ENCODE measurements at places on chromosomes 7 and 10.
A peak's percentile ranks its signal among the peaks of the same experiment; 100 is the strongest.

DNA sequence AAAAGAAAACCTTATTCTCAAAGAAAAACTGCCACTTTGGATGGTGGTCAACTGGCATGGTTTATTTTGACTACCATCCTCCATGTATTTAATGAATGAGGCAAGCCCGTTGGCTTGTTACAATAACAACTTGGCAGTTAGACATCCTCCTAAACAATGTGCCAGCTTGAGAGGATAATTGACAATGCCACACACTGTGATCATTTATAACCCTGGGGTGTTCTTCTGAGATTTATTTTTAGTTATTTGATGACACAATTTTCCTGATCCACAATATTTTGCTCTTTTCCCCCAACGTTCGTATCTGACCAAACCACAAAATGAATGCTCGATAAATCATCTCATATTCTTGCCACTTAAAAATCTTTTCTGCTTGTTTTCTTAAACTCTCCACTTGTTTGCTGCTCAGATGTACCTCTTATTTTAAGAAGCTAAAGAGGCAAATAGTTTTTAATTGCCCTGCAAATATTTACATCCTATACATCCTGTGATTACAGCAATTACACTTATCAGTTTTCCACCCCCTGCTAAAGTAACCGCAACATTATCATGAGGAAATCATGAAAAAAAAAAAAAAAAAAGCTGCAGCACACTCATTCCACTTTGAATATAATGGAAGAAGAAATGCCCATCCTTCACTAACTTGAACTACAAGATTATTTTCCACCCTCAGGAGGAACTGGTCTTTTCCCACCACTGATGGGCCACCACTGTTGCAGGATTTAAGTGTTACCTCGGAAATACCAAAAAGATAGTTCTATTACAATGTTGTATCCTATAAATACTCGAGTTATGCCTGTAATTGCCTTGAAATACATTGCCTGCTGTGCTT, 119.9 kb downstream of the MBL2 start:
- no peak for DNase-seq

DNA sequence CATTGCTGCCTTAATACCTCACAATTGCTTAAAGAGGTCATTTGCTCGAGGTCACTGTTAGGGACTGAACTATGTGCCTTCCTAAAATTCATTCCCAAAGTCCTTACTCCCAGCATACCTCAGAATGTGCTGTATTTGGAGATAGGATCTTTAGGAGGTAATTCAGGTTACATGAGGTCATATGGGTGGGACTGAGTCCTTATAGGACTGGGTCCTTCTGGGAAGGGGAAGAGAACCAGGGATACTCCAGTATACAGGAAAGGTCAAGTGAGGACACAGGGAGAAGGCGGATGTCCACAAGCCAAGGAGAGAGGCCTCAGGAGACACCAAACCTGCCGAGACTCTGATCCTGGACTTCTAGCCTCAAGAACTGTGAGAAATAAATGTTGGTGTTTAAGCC, 253.3 kb downstream of the PRPF18 start:
- DNase-seq, result no peak

- DNase-seq, result peak; percentile 37
These were observed 103.8 kb downstream of the ATE1 start for GRCh38 chr10:121823993-121824463.

DNA sequence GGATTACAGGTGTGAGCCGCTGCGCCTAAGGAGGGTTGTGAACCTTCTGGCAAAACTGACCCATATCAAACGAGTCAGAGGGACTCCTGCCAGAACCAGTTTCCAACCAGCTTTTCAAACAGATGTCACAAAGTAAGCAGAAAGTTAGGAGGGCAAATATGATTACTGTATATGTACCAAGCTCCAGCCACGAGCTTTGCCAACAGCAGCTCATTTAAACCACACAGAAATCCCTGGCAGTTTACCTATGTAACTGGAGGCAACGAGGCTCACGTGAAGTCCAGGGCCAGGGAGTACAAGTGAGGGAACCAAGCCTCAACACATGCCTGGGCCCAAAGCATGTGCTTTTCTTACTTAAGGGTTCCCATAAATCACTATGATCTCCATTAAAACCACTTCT, 12.5 kb upstream of the DAGLB start:
- DNase-seq, result no peak

GRCh38 chr7:151075978-151076426, 4.6 kb downstream of the FASTK start:
- DNase-seq, result no peak

- no peak for DNase-seq
These were observed 97.7 kb upstream of the RET start for GRCh38 chr10:42979181-42979580.

GRCh38 chr10:1367938-1368841, 312.0 kb downstream of the WDR37 start:
- no peak for DNase-seq

DNA sequence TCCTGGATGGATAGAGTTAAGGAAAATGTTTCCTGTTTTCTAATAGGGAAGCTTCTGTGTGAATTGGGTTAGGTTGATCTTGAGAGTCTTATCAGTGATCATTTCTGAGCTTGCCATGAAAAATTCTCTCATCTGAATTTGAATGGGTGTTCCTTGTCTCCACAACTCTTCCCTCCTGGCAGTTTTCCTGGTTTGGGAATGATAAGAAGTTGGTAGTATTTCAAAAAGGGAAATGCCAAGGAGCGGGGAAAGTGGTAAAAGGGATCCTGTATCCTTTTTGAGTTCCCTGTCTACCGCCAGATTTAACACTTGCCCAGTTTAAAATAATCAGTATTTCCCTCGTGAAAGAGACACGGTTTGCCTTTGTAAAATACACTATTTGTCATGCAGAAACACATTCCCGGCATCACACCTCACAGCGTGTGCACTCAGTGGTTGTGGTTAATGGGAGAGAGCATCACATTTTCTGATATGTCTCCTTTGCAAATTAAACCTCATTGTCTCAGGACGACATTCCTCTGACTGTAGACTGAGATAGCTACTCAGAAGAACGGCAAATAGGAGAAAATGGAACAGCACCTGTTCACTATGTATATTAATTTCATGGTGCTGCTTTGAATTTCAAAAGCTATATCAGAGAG, 113.2 kb upstream of the IFRD1 start:
- DNase-seq, result no peak

DNA sequence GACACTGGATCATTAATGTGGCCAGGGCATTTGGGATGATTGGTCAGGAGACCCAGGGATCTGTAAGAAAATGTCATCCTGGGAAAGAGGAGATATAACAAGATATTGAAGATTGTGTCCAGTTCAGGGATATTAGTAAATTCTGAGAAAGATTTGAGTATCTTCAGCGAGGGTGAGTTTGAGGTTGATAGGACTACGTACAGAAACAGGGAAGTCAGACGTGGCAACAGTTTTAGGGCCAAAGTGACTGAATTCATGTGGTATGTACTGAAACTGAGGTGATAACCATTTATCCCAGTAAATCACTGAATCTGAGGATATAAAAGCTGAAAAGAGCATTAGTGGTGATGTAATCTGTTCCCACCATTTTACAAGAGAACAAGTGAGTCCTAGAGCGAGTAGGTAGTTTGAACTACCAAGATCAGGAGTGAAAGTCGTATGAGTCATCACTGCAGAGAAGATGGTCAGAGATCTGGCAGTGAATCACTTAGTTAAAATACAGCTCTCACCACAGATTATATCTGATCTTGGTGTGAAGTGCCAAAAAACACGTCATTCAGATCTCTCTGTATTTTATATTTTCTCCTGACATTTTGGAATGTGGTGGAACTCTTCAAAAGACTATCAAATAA, 220.5 kb downstream of the CDK14 start:
- no peak for DNase-seq

All from inflammatory macrophage (primary cell).